ENCODE measurements at places on chromosomes 1 and 21. TPM values are rescaled to one million over a fixed set of nuclear protein-coding genes. Genes with fewer than 3 reads are reported as not detected.

ZNF695 gene
- 4.8 TPM for polyA plus RNA-seq

GRCh38 chr1:204152310-204153044 is 633 bp upstream of the ETNK2 start:
- no peak for DNase-seq

DNA sequence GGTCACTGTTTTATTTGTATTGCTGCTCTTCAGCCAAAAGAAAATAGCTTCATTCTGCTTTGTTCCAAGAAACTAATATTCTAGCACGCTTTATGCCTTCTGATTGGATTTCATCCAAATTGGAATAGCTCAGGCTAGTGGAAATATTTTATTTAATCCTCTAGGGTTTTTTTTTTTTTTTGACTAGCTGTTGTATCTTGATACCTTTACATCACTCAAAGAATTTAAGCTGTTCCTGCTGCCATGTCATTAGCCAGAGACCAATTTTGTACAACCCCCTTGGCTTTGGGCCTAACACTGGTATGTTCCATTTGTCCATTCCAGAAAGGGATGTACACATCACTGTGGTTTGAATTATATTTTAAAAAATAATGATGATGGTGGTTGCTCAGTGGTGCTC is 103.0 kb downstream of the DISC1 start:
- DNase-seq, result no peak

DNA sequence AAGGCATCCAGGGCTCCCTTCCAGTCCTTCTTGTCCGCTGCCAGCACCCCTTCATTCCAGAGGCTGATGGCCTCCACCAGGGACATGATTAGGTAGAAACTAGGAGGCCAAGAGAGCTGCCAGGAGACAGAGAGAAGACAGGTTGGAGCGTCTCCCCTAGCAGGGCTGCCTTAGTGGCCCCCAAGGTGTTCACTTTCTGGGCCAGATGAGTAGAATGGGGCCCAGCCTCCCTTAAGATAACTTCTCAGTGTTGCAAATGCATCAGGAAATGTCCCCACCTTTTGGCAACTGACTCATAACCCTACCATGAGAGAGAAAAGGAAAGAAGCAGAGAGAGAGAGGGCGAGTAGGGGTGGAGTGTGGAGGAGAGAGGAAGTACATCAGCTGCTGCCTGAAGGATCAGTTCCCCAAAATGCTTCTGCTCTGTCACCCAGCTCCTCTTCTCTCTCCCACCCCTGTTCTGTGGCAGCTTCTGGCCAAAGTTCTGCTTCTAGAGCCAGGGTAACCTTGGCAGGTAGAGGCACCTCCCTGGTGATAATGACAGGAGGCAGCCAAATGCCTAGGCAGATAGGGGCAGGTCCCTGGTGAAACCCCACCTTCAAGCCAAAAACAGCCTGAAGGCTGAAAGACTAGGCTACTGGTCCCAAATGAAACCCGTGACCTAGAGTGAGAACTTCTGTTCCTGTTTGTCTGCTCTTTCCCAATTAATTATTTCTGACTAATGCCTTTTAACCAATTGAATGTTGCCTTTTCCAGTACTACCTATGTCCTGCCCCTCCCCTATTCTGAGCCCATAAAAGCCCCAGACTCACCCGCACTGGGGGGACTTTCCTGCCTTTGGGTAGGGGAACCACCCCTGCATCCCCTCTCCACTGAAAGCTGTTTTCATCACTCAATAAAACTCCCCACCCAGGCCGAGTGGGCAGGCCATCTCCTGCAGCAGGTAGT is at the start of gene NCF2:
Gene NCF2, minus strand, starts transcription at position 216 of the 948 bp plus-strand sequence. Its CDS starts 130 bp downstream, at position 86.
- peak; percentile 54 for DNase-seq

GRCh38 chr1:203187689-203188264 is 1.3 kb upstream of the CHI3L1 start:
- DNase-seq, result no peak

GRCh38 chr1:156618853-156619581 is at the start of gene HAPLN2:
Gene HAPLN2 (plus strand): TSS chr1:156619415. CDS start chr1:156623491, 4,076 bp downstream.
- DNase-seq, result no peak

- no peak for DNase-seq
Measured at GRCh38 chr21:17402937-17403336, 109.9 kb upstream of the CXADR start.

GRCh38 chr1:67710417-67710816 is 25.4 kb downstream of the GADD45A start:
- peak; percentile 78 for DNase-seq

- DNase-seq, result peak; percentile 88
Measured at GRCh38 chr1:9473032-9473807, 66.0 kb upstream of the SLC25A33 start.

DNA sequence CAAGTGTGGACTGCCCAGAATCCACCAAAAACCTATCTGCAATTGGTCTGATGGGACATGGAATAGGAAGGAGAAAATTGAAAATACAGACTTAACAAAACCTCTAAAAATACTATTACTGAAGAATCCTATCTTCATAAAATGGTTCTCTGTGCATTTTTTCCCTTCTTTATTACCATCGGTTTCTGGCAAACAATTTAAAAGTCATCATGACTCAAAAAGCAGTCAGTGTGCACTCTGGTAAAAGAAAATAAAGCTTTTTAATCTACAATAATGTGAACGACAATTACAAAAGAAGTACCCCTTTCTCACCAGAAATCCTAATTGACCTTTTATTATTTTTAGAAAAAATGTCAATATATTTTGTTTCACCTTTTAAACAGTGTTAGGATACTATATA is 186.3 kb downstream of the TPR start:
- DNase-seq, result peak; percentile 39

- no peak for DNase-seq
Measured at GRCh38 chr1:11806307-11806936, 431 bp downstream of the CLCN6 start.

- peak; percentile 22 for DNase-seq
Measured at GRCh38 chr1:98205291-98206017, 284.6 kb upstream of the DPYD start.

DNA sequence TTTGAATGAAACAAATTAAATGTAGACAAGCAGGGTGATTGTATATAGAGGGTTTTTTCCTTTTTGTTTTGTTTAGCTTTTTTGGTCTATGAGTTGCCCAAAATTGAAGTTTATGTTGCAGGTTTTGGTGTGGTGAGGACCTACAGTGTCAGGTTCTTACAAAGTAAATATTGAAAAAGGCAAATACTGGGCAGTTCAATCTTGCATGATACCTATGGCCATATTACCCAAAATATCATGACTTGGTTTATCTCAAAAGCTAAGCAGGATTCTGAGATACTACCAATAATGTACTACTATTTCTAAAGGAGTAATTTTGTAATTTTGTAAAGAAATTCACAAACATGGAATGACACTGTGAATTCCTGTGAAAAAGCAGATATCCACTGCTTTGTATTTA is 1.8 kb downstream of the DNAJB4 start:
- no peak for DNase-seq

DNA sequence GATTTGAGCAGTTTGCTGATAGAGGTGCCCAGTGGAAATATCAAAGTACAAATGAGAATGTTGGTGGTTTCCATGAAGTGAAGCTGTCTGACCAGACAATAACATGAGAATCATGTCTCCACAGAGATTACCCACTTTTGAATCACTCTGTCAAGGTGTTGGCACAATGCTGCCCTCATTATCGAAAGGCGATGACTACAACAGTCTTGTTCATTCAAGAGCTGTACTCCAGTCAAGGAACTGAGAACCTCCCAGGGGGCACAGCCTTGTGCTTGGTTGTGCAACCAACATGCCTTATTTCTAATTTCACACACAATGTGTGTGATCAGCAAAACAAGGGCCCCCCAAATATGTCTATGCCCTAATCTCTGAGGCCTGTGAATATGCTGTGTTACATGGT is 35.7 kb downstream of the ETS2 start:
- DNase-seq, result no peak

Measured in foreskin keratinocyte (primary cell).